ENCODE measurements at places on chromosomes 6 and 20.

GRCh38 chr20:37941992-37942391, 39.1 kb downstream of the VSTM2L start:
- no peak for DNase-seq

DNA sequence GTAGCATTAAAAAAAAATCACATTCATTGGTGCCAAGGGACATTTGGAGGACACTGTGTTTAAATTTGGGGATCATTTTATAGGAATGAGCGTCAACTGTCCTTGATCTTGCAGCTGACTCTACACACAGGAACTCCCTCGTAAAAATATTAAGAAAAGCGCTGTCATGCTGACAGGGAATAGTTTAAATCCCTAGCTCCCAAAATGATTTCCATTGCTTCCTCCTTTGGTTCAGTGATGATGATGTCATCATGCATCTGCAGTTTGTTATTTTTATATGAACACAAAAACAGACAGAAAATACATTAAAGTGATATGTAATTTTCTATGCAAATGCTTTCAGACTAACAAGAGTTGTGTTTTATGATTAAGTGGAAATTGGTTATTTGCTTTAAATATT, 275.6 kb downstream of the BTBD9 start:
- DNase-seq, result peak; percentile 49

GRCh38 chr20:21190869-21191268, 65.0 kb downstream of the KIZ start:
- DNase-seq, result no peak

- DNase-seq, result no peak
These were observed 16.6 kb downstream of the TBC1D20 start for GRCh38 chr20:445514-446336.

DNA sequence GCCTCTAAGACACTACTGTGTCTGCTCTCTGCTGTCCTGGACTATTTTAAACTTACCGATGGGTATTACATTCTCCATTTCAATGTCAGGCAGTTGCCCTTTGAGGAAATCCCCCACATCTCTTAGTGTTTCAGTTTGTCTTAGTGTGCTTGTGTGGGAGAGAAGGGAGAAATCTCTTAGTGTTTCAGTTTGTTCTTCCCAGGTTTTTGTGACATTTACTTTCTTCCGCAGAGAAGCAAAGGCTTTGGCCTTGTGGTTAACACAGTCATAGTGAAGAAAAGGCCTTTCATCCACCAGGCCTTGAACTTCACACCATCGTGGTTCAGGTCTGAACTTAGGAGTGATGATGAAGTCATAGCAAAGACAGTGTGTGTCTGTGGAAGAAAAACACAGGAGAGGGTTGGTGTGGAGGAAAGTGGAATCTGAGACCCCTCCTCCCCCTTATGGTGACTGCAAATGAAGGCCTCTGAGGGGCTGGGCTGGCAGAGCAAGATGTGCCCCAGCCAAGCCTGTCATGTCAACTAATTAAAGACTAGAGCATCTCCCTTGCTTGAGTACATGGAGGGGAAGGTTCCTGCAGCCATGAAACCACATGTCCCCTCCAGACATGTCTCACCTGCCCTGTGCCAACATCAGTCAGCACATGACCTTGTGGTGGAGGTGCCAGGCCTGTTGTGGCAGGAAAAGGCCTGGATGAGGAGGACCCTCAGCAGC, 23.9 kb downstream of the RAET1L start:
- DNase-seq, result no peak

GRCh38 chr6:145694083-145694737, 41.1 kb downstream of the EPM2A start:
- no peak for DNase-seq

DNA sequence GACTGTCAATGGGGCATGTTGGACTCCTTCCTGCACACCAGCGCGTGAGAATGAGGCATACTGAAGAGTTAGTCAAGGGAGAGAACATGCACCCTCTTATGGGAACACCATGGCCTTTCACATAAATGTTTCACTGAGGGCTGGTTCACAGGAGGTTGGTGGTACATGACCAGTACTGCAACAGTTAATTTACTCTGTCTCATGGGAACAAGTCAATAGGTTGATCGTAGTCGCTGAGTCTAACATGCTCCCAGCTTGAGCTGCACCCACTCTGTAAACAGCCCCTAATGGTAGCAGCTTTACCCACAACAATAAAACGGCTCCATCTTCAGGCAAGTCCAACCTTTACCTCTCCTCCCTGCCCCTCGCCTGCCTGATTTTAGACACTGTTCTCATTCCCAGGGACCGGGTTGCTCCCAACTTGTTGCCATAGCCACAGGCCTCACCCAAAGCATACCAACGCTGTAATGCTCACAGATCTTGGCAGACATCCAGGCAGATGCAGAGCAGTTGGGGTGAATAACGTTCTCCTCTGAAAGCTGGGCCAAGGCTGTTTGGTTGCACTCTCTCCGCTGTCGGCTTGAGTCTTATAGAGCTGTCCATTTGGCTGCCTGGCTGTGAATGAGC, 111.3 kb downstream of the LY86 start:
- DNase-seq, result peak; percentile 96

GRCh38 chr6:157061770-157062594, 261.3 kb downstream of the TMEM242 start:
- no peak for DNase-seq

- no peak for DNase-seq
These were observed 76.8 kb downstream of the SEL1L2 start for GRCh38 chr20:13913572-13913971.

All from cardiac fibroblast (primary cell).